B cell (primary cell): ENCODE measurements at places on chromosomes 3 and 15.

DNA sequence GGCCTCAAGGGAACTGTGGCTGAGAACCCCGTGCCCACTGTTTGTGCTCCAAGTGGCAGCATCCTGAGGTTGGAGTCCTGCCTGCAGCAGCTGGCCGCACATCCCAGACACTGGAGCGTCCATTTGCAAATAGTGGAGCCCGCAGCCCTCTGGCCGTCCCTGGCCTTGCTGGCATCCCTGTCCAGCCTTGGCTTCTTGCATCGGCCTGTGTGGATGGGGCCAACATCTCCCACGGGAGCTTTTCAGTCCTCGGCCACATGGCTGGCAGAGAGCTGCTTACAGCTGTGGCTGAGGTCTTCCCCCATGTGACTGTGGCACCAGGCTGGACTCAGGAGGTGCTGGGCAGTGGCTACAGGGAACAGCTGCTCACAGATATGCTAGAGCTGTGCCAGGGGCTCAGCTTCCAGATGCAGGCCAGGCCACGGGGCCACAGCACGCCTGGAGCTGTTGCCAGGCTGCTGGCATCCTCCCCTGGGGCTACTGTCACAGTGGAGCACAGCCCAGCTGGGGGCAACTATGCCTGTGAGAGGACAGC, 71.2 kb downstream of the FAM43A start:
- DNase-seq: no peak

GRCh38 chr15:66854012-66854965, 152.3 kb downstream of the SMAD6 start:
- DNase-seq: peak; percentile 3

- DNase-seq: no peak
These were observed 58.8 kb upstream of the GOLGA8B start for GRCh38 chr15:34642247-34642646.

GRCh38 chr15:35486296-35486695, 59.7 kb downstream of the DPH6 start:
- DNase-seq: no peak

GRCh38 chr3:149547413-149547812, 72.9 kb downstream of the TM4SF4 start:
- no peak for DNase-seq

- no peak for DNase-seq
These were observed 3.0 kb downstream of the ITIH4 start for GRCh38 chr3:52827441-52827840.

GRCh38 chr3:100614941-100615340, 5.5 kb downstream of the ADGRG7 start:
- DNase-seq: no peak

- no peak for DNase-seq
These were observed 85.8 kb downstream of the ATP11B start for GRCh38 chr3:182879031-182879611.

GRCh38 chr3:182668974-182669373, 124.3 kb upstream of the ATP11B start:
- DNase-seq: no peak

DNA sequence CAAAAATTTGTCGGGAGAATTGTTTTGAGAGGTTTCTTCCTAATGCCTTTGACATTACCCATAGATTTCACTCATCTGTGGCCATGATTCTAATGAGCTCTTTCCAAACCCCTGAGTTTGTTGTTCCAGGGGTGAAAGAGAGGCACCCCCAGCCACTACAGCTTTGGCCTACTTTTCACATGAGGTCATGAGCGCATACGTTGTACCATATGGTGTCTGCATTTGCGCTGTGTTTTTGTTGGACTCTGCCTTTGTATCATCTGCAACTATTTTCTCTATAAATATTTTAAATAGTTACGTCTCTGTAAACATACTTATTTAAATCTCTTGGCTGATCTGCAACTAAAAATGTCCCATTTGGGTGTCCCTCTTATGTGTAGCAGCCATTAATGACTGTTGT, 107.9 kb downstream of the LRTM1 start:
- no peak for DNase-seq

- DNase-seq: no peak
These were observed 264.7 kb upstream of the ROPN1 start for GRCh38 chr3:124256599-124256998.

DNA sequence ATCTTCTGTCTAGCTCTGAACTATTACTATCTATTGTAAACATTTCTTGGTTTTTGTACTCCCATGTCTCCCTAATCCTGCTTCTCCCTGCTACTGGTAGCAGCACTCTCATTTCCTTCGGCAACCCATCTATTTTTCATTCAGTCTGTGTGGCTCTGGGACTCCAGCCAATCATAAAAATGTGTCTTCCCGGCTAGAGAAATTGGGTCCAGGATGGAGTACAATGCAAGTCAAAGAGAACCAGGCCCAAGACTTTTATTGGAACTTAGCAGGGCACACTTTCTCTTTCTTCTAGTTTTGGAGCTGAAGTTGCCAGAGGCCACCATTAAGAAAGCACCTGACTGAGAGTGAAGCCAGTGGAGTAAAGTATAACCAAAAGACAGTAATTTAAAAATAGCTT, 22.8 kb upstream of the ARHGEF26 start:
- DNase-seq: no peak

- peak; percentile 8 for DNase-seq
These were observed 312.9 kb downstream of the RORA start for GRCh38 chr15:60916032-60916678.

GRCh38 chr15:77239882-77240608, 169.1 kb upstream of the TSPAN3 start:
- DNase-seq: no peak

GRCh38 chr3:86968244-86968932, 22.6 kb downstream of the VGLL3 start:
- DNase-seq: no peak

- DNase-seq: no peak
These were observed 33.4 kb upstream of the PSMD6 start for GRCh38 chr3:64056606-64057180.

GRCh38 chr3:177141899-177142646, 55.2 kb downstream of the TBL1XR1 start:
- DNase-seq: peak; percentile 35

DNA sequence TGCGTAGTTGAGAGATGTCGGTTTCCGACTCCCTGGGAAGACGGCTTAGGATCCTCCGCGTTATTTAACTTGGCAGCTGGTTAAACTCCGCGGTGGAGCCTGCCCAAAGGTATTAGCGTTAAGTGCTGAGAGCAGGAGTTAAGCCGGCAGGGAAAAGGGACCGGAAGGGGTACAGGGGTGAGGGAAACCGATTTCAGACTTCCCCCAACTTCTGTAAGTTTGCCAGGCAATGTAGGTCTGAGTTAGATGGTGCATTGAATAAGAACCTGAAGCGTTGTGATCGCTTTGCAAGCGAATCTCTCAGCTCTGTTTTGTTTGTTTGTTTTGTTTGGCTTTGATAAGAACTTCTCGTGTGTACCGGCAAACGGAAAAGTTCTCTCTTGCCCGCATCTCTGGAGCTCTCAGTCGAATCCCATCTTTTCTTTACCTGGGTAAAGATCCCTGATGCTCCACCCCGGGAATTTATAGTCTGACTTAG, 6.0 kb upstream of the FEZF2 start:
- DNase-seq: no peak

GRCh38 chr3:128753715-128754114, 27.7 kb downstream of the RAB7A start:
- no peak for DNase-seq

GRCh38 chr15:95868450-95868849, 462.1 kb upstream of the NR2F2 start:
- DNase-seq: no peak

DNA sequence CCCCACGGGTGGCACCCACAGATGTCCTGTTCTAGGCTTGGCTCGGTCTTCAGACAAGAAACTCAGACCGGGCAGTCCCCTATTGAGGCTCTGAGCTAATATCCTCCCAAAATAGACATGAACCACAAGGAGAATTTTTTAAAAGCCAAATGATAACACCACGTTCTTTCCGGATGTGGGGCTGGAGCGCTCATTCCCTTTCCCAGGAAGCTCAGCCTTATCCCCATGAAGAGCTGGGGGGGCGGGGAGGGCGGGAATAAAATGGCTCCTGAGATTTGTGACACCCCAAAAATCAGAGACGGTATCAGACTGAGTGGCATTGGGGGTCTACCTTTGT, 1.1 kb downstream of the SLC6A1 start:
- DNase-seq: no peak

GRCh38 chr3:58528629-58529028, 8.4 kb downstream of the ACOX2 start:
- DNase-seq: no peak

DNA sequence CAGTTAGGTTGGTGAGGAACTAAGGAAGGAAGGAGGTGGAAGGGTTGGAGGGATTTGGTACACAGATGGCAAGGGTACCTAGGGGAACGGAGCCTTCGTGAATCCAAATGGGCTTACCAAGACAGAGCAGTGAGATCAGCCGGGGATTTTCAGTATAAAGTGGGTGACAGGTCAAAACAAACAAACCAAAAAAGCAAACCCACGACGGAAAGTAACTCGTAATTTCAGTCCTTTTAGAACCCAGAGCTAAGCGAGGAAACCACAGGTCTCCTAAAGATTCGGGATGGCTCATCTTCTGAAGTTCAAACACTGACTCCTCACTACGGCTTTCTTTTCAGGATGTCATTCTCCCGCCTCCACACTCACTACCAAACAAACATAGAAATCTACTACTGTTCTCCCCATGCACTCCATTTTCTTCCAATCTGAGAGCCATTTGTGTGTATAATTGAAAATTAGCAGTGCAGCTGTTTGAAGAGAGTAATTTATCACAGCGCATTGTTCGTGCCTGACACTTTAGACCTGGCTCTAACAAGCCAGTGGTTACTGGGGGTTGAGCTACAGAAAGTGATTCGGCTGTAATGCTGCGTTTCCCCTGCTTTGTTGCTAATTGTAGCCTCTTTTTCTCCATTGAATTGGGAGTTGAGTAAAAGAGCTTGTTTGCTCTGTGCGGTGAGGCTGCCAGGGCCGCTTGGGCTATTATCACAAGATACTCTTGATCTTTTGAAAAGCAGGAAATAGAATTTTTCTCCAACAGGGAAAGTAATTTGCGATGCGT, 64.7 kb upstream of the CCDC39 start:
- no peak for DNase-seq

DNA sequence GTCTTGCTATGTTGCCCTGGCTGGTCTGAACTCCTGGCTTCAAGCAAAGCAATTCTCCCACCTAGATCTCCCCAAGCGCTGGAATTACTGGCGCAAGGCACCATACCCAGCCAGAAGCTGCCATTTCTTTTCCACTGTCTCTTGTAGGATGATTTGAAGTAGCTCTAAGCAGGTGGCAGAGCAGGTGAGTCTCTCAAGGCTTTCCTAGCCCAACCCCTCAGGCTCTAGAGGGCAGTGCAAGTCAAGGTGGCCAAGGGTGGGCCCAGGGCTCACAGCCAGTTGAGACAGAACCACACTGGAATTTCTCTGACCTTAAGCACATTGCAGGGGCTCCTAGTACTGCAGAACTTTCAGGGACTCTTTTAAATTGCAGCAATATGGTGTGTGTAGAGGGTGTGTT, 15.6 kb upstream of the DAG1 start:
- DNase-seq: no peak

DNA sequence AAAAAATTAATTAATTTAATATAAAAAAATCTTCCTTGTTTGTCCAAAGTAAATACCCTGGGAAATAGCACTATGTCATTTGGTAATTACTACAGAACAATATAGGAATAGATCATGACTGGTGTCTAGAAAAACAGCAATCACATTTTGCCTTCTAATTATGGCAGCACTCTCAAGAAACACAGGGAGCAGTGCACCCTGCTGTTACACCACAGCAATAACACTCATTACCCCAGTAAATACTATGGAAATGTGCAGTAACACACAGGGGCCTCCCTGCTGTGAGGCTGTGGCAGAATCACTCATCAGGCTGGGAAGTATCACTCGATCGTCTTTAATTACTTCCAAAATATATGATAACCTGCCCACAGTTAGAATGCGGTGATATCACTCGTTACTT, 646.0 kb downstream of the TUSC7 start:
- no peak for DNase-seq

- peak; percentile 13 for DNase-seq
These were observed 626 bp upstream of the PTPRG start for GRCh38 chr3:61560517-61561373.

GRCh38 chr3:16286751-16287543, 21.9 kb downstream of the OXNAD1 start:
- DNase-seq: peak; percentile 48

DNA sequence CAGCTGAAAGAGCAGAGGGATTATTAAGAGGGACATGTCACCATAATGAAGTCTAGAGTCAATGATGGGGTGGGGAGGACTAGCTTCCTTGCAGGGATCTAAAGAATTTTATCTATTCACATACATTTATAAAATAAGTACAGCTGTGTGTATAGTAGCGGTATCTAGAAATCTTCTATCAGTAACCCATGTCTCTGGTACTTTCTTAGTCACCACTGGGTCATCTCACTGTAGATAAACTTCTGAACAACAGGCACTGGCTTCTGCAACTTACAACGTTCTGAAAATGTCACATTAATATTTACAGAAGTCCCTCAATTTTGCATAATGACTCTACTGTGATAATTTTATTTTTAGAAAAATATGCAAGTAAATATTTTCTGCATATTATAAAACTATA, 401.7 kb downstream of the TBC1D5 start:
- no peak for DNase-seq

DNA sequence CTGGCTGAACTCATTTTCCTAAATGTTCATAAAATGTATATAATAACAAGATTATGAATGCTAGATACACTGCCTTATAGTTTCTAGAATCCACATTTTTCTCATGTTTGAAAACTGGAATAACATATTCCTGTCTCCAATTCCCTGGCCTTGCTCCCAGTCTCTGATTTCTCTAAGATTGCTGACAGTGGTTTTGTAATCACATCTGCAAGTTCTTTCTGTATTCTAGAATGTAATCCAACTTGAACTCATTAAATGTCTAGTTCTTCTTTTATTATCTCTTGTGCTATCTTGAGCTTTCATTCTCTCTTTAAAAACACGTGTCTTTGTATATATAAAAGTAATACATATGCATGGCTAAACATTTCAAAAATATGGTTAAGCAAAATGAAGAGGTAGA, 215.2 kb upstream of the ADAMTS9 start:
- no peak for DNase-seq

GRCh38 chr15:69643476-69643875, 190.9 kb downstream of the RPLP1 start:
- no peak for DNase-seq

DNA sequence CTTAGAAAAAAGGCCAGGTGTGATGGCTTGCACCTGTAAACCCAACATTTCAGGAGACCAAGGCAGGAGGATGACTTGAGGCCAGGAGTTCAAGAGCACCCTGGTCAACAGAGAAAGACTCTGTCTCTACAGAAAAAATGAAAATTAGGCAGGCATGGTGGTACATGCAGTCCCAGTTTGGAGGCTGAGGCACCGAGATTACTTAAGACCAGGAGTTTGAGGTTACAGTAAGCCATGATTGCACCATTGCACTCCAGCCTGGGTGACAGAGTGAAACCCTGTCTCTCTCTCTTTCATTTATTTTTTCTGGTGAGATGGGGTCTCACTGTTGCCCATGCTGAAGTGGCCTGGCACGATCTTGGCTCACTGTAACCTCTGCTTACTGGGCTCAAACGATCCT, 24.7 kb downstream of the IP6K1 start:
- no peak for DNase-seq

GRCh38 chr3:60266444-60266843, 984.8 kb downstream of the FHIT start:
- no peak for DNase-seq
